Activated gamma-delta T cell (primary cell): ENCODE measurements at places on chromosomes 3 and 15.

DNA sequence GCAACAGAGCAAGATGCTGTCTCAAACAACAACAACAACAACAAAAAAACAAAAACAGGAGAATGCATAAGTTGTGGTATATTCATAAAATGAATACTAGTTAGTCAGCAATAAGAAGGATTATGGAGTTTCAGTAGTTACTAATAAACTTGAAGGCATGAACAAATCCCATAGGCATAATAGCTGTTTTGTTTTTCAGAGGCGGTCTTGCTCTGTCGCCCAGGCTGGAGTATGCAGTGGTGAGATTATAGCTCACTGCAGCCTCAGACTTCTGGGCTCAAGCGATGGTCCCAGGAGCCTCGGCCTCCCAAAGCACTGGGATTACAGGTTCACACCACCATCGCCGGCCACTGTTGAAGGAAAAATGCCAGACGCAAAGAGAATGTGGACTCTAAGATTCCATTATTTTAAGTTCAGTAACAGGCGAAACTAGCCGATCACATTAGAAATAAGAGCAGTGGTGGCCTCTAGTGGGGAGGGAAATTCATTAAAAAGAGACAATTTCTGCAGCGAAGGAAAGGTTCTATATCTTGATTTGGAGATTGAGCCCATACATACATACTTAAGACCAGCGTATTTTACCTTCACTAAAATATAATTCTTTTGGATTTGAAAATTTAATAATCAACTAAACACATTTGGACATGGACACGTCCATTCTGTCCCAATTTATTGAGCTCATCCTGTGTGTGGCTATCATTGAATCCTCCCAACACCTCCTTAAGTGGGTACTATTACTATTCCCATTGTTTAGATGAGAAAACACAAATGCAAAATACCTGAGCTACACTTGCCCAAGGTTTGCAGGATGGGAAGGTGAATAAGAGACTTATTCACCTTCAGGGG, 27.4 kb upstream of the HDAC11 start:
- no peak for DNase-seq

GRCh38 chr15:68431792-68432401, at the start of gene ITGA11:
ITGA11 (minus strand) TSS chr15:68432163; CDS start chr15:68432066, 97 bp downstream.
- DNase-seq = no peak

- no peak for DNase-seq
Measured at GRCh38 chr3:17747174-17747889, 4.9 kb upstream of the TBC1D5 start.

DNA sequence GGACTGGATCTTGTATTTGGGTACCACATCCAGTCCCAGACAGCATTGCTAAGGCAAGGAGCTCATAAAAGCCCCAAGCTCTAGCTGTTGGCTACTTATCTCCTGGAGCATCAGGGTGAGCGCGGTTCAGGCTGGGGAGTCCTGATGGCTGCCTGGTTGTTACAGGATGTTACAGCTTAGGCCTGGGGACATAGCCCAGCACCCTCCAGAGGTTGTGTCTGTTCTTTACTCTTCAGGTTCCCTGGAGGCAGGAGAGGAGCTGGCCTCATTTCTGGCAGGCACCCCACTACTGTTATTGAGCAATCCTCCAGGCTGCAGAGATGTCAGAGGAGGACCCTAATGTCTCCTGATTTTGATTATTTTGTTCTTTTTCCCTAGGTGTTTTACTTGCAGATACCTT, 26.6 kb downstream of the APBA2 start:
- DNase-seq = no peak

- DNase-seq = no peak
Measured at GRCh38 chr3:183217548-183218332, 35.3 kb upstream of the B3GNT5 start.

DNA sequence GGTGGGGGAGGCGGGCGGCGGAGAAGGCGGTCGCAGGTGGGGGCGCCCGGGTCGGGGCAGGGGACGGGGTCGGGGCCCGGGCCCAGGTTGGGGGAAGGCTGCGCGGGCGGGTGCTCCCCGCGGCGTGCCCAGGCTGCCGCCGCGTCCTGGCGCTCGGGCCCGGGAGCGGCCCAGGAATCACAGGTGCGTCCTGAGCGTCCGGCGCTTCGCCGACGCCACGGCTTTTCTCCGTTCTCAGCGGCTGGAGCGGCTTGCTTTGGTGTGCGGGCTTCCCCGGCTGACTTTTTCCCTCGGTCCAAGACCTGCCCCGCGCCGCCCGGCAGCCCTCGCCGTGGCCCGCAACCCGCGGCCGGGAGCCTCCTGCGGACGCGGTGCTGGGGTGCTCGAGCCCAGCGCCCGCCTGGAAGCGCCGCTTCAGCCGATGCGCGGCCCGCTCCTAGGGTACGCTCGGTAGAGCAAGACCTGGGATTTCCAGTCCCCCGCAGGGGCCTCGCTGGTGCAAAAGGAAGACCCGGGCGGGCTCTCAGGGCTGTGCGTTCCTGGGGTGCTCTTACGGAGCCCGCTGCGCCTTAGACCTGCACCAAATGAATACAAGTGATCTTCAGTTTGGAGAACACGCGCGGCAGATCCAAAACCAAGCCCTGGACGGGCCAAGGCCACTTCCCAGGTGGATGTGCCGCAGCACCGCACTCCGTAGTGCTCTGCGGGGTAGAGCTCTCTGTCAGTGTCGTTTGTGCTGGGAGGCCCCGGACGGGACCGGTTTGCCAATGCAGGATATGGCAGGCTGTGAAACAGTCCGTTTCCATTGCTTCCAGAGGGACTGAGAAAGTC, 639 bp downstream of the NIPA1 start:
- peak; percentile 25 for DNase-seq

GRCh38 chr3:125433091-125433534, 58.0 kb upstream of the ZNF148 start:
- DNase-seq = no peak

DNA sequence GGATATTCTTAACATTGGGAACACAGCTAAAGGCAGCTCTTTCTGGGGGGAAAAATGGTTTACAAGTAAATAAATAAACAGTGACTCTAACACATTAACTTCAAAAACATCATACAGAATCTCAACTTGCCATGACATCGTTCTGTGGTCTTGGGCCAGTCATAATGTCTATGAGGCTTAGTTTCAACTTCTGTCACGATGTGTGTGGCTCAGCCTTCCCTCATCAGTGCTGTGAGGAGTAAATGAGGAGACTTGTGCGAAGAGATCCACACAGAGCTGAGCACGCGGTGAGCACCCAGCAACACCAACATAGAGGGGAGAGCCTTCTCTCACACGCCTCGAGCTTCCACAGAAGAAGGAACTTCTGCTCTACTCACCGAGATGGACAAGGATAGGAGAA, 49.0 kb downstream of the DZIP1L start:
- no peak for DNase-seq

DNA sequence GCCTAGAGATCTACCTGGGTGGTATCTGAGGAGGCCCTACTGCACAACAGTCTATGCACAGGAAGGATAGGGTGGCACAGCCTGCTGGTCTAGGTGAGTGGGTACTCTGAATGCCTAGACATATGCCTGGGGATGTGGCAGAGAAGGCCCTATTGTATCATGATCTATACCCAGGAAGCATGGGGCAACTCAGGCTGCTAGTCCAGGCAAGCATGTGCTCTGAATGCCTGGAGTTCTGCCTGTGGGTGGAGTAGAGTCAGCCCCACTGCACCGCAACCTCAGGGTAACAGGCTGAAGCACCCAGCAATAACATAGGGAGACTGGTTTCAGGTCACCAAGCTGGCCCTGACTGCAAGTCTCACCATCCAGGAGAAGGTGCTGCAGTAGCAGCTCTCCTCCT, 224.7 kb downstream of the MFSD1 start:
- DNase-seq = no peak

- no peak for DNase-seq
Measured at GRCh38 chr3:108311797-108312196, 15.4 kb downstream of the HHLA2 start.

DNA sequence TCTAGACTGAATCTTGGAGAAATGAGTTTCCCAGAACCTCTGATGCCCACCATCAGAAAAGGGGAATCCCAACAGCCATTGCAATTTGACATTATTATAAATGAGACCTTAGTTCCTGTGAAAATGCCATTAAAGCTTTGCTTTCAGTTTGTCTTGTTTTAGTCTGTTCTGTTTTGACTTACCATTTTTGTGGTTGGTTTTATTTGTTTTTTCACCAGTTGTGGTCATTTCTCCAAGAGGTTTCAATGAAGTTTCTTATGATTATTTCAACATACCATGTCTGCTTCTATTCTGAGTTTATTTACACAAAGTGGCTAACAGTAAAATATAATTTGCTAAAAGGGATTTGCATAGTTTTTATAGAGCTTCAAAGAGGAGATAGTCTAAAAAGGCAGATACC, 175.0 kb upstream of the MCTP2 start:
- no peak for DNase-seq

DNA sequence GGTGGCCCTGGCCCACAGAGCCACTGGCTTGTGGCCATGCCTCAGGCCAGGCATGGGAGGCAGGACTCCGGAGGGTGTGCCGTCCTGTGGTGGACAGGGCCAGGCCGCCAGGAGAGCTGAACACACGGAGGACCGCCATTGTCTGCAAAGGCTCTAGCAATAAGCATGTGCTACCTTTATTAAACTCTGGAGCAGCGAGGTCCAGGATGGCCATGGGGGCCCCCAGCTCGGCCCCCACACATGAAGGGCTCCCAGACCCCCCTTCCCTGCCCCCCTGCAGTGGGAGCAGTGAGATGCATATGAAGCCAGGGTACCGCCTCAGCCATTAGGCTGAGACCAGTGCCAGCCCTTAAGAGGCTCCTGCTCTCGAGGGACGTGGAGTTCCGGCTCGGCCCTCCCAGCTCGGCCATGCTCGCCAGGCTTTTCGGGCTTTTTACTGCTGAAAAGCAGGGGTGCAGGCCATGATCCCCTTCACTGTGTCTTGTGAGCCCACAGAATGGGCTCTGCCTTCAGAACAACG, 2.7 kb downstream of the AMIGO3 start:
- no peak for DNase-seq

DNA sequence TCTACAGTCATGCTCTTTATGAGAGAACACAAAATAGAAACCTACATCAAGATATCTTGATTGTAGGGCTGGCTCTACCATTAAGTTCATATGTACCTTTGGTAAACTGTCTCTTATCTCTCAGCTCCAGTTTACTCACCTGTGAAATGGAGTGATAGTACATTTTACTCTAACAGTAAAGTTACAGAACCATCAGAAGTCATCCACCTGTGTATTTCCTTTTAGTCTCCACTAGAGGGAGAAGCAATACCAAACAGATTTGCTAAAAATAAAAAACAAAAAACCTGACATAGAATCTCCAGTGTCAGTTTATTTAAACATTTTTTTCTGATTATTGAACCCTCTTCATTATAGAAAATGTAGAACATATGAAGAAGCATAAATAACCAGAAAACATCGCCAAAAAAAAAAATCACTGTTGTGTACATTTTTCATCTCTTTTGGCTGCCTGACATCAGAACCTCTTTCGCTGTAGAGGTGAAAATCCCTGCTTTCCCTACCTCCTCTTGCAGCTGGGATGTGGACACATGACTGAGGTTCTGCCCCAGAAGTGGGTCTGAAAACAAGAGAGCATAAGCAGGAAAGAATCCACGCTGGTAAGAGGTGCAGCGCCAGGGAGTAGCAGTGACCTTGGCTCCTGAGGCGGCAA, 48.7 kb upstream of the WDR72 start:
- DNase-seq = no peak

- DNase-seq = no peak
Measured at GRCh38 chr3:15638193-15638890, 36.8 kb downstream of the BTD start.

DNA sequence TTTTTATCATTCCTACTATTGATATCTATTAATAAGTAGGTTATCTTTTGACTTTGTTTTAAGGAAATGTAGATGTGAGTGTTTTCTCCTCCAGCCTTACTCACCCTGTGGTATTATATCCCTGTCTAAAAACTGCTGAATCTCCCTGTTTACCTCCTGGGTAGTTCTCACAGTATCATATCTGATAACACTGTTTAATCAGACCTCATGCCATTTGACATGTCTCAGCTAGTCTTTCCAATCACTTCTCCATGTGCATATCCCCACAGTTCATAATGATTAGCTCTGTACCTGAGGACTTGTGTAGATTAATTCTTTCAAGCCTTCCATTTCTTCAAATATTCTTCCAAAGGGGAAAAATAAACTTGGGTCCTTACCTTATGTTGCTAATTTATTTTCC, 30.7 kb downstream of the DUOX2 start:
- DNase-seq = no peak

- no peak for DNase-seq
Measured at GRCh38 chr3:131142580-131142979, 115.9 kb downstream of the NEK11 start.

DNA sequence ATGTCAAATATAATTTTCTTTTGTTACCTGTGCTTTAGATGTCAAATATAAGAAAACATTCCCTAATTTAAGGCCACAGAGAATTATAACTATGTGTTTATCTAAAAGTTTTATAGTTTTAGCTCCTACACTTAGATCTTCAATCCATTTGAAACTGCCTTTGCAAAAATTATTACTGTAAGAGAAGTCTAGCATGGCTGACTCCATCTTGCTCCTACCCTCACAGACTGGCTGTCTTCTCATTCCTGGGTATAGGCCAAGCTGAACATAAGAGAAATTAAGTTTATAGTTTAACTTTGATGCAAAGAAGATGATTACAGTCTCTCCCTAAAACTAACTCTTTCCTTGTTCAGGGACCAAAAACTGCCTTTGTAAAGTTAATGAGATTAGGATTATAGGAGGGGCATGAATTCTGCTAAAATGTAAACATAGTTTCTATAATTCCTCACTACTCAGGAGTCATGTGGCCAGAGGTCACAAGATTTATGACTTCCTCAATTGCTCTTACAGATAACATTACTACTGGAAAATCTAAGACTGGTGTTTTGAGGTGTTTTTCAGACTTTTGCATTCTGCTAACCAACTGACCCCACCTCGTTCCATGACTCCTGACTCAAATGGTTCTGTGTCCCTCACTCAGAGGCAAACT, 184.0 kb downstream of the BCHE start:
- no peak for DNase-seq

DNA sequence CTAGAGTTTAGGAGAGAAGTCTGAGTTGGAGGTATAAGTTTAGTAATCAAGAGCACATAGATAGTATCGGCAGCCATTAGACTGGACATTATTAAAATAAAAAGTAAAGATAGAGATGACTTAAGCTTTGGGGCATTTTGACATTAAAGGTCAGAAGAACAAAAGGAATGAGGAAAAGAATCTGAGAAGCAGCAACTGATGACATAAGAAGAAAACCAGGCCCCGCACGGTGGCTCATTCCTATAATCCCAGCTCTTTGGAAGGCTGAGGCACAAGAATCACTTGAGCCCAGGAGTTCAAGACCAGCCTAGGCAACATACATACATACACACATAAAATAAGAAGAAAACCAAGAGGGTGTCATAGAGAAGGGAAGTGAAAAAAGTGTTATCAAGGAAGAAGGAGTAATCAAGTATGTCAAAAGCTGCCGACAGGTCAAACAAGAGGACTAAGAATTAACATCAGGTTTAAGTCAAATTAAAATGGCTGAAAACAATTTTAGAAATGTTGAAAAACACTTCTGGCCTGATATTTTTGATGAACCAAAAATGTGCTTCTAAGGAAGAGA, 38.9 kb downstream of the ACAP2 start:
- no peak for DNase-seq

- DNase-seq = no peak
Measured at GRCh38 chr3:118137778-118138177, 896.9 kb downstream of the IGSF11 start.

GRCh38 chr3:17910922-17911321, 168.5 kb upstream of the TBC1D5 start:
- DNase-seq = no peak
